A172 (cell line): ENCODE measurements at places on chromosomes 5 and 9. TPM values are rescaled to one million over a fixed set of nuclear protein-coding genes. Genes with fewer than 3 reads are reported as not detected.

The ADAMTSL1 gene
- total RNA-seq, result 5.3 and 11.4 TPM in 2 replicates

The PCDHGA12 gene
- 0.31 TPM in 1 of 2 replicates, not detected in the other for total RNA-seq

The RAPGEF6 gene
- total RNA-seq, result 12.2 and 14.1 TPM in 2 replicates

The PLCXD3 gene
- total RNA-seq, result 2.8 TPM in 2 replicates

The NFIL3 gene
- 4.6 and 7.3 TPM in 2 replicates for total RNA-seq

The ADAMTS12 gene
- total RNA-seq, result 13.4 and 14.4 TPM in 2 replicates

The SLC45A2 gene
- not detected in 2 replicates for total RNA-seq

The DOCK2 gene
- total RNA-seq, result 63.1 and 68.9 TPM in 2 replicates

The ARL14EPL gene
- total RNA-seq, result 0.96 and 1.0 TPM in 2 replicates

The DMGDH gene
- 0.12 TPM in 1 of 2 replicates, not detected in the other for total RNA-seq

GRCh38 chr5:33261747-33262146, 179.0 kb upstream of the TARS1 start:
- no peak for DNase-seq

GRCh38 chr9:105067895-105068580, 140.1 kb upstream of the ABCA1 start:
- peak; percentile 90 for DNase-seq

- peak; percentile 66 for DNase-seq
Observed at GRCh38 chr5:78899922-78900362, 85.2 kb downstream of the ARSB start.

- no peak for DNase-seq
Observed at GRCh38 chr5:140358738-140359310, 1.2 kb upstream of the SLC4A9 start.

DNA sequence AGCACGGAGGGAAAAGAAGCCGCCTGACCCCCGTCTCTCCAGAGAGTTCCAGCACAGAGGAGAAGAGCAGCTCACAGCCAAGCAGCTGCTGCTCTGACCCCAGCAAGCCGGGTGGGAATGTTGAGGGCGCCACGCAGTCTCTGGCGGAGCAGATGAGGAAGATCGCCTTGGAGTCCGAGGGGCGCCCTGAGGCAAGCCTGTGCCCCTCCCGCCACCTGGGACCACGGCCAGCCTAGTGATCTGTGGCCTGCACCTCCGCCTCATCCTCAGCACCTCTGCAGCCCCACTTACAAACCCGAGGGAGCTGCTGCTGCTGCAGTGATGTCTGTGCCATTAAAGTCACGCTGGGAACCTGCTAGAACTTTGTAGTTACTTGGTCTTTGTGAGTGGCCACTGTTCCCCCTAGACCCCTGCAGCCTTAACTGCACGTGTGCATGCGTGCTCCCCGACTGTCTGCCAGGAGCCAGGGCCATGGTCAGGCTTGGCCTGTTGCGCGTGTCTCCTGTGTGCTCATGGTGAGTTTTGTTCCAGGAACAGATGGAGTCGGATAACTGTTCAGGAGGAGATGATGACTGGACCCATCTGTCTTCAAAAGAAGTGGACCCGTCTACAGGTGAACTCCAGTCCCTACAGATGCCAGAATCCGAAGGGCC, 12.5 kb downstream of the SQSTM1 start:
- DNase-seq, result no peak

- DNase-seq, result no peak
Observed at GRCh38 chr9:132414731-132415130, 4.7 kb downstream of the CFAP77 start.

DNA sequence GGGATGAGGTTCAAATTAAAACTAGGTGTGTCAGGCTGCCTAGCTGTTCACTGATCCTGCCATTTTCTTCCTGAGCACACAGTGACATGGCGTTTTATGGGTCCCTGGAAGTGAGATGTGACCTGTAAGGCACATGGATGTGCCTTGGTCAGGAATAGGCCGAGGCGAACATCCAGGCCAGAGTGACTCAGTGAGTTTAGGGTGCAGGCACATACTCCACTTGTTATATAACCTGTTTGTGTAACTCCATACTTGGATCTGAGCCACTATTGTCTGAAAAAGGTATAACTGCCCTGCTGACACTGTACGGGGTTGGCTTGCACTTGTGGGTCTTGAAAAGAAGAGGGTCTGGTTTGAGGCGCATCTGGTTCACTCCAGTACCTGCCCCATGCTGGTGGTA, 150.1 kb upstream of the ADAMTS16 start:
- no peak for DNase-seq

- peak; percentile 18 for DNase-seq
Observed at GRCh38 chr9:89564346-89564878, 40.4 kb upstream of the GADD45G start.

DNA sequence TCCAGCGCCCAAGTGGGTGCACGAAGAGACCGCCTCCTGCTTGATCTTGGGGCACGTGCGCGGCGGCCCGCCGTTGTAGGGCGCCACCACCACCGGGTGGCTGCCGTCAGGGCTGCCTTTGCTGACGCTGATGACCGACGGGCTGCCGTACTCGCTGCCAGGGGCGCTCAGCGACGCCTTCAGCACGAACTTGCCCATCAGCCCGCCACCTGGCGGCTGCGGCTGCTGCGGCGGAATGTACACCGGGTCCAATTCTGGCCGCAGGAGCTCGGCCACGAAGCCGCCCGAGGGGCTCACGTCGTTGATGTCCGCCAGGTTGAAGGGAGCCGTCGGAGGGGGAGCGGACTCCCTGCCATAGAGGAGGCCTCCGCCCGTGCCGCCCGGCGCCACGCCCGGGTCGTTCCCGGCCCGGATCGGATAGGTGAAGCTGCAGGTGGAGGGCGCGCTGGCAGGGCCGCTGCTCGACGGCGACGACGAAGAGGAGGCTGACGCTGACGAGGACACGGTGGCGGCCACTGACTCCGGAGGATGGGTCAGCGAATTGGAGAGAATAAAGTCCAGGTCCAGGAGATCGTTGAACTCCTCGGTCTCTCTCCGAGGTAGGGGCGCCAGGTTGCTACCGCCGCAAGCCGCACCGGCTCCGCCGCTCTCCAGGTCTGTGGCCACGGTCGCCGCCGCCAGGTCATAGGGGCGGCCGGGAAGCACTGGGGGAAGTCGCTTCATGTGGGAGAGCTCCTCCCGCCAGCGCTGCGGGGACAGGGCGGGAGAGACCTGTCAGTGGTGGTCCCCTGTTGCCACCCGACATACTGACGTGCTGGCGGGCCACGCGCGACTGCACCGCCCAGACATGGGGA, 1.8 kb downstream of the KLF4 start:
- no peak for DNase-seq

GRCh38 chr9:131608493-131609037, 63.2 kb downstream of the PRRT1B start:
- DNase-seq, result peak; percentile 75

DNA sequence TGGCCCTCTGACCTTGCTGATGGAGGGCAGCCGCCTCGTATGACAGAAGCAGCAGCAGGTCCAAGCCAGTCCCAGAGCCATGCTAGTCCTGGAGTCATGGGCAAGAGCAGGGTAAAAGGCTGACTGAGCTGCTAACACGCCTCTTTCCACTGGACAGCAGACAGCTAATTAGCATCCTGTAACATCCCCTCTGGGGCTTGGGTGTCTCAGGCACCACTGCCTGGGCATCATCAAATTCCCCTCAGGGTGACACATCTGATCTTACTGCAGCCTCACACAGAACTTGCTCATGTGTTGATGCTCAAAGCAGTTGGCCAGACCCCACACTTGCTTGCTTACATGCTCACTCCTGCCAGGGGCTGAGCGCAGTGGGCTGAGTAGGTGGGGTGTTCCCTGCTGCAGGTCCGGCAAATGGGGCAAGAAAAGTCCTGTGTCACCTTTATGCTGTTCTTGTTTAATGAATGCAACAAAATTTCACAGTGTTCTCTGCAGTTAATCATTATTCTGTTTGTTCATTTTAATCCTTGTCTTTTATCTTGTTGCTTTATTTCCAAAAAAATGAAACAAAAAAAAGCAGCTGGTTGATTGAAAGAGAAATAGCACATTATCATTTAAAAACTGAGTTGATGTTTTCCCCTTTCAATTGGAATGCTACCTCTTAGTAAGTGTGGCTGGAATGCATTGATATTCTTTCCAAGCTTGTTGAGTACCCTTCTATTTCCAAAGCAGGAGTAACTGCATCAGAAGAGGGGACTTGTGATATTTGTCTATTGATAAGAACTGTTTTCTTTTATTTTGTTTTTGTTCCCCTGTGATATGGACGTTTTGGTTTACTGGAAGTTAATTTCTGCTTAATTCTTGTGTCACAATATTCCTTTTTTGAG, 254.1 kb downstream of the CDH18 start:
- DNase-seq, result no peak

- no peak for DNase-seq
Observed at GRCh38 chr5:141663506-141663905, 12.3 kb upstream of the FCHSD1 start.

- DNase-seq, result no peak
Observed at GRCh38 chr5:149827086-149827485, 97.0 kb downstream of the PPARGC1B start.

GRCh38 chr5:73450672-73451223, 2.2 kb upstream of the FOXD1 start:
- no peak for DNase-seq

- no peak for DNase-seq
Observed at GRCh38 chr9:110064803-110065202, 143.2 kb downstream of the C9orf152 start.

- no peak for DNase-seq
Observed at GRCh38 chr5:55313870-55314617, 6.3 kb downstream of the MTREX start.

DNA sequence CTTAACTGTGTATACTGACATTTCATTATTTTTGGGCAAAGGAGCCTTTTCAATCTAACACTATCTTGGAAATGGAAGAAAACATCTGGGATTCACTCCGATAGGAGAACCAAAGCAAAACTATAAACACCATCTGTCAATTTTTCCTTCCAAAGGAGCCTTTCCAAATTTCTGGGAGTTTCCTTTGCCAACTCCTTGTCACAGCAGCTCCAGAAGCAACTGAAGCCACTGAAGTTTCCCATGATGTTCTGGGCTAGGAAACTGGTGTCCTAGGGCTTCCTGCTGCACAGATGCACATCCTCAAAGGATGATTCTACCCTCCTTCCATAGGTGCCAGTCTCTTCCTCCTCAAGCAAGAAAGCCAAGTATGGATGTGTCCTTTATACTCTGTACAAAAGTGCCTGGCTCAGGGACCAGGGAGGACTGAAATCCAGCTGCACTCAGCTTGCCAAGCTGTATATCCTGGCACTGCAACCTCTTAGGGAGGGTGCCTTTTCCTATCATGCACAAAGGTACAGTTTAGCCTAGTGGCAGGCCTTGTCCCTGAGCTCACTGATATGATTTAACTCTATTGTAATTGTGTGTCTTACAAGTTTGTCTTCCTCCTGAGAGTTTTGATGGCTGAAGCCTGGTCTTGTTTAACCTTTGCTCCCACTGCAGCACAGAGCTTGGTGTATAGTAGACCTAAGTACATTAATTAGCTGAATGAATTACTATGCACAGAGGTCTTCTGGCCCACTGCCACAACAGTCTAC, 8.4 kb upstream of the UBAP1 start:
- DNase-seq, result no peak

DNA sequence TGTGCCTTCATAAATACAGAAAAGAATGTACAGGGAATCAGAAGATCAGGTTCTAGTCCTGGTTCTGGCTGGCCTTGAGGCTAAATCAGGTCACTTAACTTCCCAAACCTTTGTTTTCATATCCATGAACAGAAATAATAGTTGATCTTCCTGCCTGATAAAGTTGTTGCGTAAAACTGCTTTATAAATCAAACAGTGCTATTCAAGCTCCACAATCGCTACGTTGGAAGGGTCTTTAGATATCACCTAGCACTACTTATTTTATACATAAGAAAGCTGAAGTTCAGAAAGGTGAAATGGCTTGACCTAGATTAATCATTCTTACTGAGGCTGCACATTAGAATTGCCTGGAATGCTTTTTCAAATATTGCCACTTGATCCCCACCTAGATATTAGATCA, 36.3 kb upstream of the GCNT4 start:
- no peak for DNase-seq

- no peak for DNase-seq
Observed at GRCh38 chr9:110536822-110537221, 42.7 kb downstream of the SVEP1 start.

GRCh38 chr9:69497816-69498215, 172.8 kb downstream of the ENTREP1 start:
- DNase-seq, result no peak

- peak; percentile 94 for DNase-seq
Observed at GRCh38 chr5:59874675-59875074, 18.9 kb downstream of the PDE4D start.

DNA sequence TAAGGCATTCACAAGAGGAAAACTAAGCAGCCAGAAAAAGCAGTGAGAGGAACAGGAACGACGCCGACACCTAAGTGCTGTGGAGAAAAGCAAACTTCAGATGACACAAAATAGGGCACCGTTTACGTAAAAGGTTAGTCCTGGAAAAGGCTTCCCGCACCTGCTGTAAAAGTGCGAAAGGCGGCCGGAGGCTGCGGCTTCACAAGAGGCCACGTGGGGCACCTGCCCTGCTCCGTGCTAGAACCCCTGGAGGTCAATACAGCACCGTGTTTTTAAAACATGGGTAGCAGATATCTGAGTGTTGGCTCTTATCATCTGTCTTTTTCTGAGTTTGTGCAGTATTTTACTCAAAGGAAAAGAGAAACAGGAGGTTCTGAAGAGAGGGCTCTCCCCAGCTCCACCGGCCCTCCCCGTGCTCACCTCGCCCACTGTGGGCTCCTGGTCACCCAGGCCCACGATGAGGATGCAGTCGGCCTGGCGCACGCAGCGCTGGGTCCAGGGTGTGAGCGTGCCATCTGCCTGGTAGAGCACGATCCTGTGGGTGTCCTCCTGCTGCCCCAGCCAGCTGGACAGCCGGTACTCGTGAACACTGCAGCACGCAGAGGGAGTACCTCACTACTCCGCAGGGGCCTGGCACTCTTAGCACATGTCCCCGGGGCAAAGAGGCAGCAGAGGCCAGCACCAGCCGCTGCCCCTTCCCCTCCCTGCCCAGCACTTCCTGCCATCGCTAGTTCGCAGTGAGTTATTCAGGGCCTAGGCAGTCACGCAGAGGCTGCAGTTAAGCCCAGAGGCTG, 21.0 kb upstream of the NSMF start:
- DNase-seq, result no peak

DNA sequence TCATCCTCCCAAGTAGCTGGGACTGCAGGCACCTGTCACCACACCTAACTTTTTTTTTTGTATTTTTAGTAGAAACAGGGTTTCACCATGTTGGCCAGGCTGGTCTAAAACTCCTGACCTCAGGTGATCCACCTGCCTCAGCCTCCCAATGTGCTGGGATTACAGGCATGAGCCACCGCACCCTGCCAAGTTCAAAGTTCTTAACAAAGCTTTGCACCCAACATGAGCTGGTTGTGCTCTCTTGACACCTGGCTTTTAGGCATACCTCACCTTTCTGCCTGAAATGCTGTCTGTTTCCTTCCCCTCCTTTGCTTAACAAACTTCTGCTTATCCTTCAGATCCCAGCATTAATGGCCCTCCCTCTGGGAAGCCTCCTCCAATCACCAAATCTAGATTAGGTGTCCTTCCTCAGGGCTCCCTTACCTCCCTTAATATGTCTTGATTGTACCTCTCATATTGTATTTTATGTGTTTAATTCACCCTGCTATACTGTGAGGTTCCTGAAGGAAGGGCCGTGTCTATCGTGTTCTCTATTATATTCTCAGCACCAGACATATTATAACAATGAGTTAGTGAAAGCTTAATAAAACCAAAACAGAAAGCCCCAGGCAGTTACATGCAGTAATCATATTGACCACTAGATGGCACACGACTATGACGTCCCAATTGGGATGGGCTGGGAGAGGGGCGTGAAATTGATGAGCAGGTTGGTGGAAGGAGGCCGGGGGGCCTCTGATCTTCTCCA, 62.9 kb upstream of the PPARGC1B start:
- DNase-seq, result peak; percentile 46

- DNase-seq, result no peak
Observed at GRCh38 chr5:50717651-50718050, 51.2 kb downstream of the PARP8 start.

- DNase-seq, result no peak
Observed at GRCh38 chr9:81512641-81513040, 176.7 kb downstream of the TLE1 start.
